Stimulated activated CD4-positive, alpha-beta T cell treated with anti-CD3 and anti-CD28 coated beads, TNF-alpha, amount 100 ng/mL, for 24 hours (primary cell): ENCODE measurements at places on chromosomes 7 and 10.

- no peak for DNase-seq
Observed at GRCh38 chr7:43444711-43445578, 138.0 kb upstream of the STK17A start.

DNA sequence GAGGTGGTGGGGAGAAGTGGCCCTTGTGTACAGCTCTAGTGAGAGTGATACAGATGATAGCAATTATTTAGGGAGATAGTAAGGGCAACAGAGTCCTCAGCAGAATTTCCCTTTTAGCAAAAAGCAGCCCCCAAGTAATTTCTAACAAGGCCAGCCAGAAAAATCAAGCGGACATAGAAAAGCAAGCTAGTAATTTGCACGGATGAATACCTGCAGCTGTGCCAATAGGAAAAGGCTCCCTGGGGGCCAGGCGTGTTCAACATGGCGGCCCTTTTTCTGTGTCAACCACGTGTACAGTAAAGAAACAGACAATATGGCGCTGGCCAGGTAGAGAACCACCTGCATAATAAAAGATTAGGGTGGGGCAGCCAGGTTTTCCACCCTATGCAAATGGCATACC, 7.4 kb downstream of the MCM10 start:
- no peak for DNase-seq

DNA sequence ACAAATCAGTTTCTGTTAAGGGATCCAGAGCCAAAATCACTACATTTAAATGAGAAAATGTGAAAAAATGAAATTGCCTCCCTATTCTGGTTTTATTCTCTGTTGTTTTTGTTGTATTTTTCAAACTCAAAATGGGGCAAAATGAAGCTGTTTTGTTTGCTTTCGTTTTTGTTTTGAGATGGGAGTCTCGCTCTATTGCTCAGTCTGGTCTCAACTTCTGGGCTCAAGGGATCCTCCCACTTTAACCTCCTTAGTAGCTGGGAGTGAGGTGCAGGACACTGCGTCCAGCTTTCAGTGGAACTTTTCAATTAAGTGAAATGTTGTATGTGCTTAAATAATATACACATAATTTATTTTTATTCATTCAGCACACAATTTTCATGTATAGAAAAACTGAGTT, 205.0 kb downstream of the SORCS1 start:
- no peak for DNase-seq

GRCh38 chr7:157012113-157012547, 1.7 kb upstream of the MNX1 start:
- no peak for DNase-seq

DNA sequence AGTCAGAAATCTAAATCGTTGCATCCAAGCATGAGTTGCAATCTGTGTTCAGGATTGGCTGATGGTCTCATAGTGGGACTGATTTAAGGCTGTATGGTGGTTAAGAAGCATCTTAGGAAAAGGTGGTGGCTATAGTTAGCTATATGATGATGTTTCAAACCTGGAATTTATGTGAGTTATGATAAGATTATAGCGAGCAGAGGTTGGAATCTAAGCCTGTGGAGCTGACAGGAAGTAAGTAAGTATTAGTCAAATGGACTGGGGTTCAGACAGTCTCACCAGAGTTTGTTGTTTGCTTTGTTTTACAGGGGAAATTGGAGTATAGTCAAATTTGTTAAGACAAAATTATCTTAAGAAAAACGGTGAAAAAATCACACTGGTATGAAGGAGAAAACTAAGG, 56.7 kb downstream of the ANKRD7 start:
- DNase-seq = no peak

DNA sequence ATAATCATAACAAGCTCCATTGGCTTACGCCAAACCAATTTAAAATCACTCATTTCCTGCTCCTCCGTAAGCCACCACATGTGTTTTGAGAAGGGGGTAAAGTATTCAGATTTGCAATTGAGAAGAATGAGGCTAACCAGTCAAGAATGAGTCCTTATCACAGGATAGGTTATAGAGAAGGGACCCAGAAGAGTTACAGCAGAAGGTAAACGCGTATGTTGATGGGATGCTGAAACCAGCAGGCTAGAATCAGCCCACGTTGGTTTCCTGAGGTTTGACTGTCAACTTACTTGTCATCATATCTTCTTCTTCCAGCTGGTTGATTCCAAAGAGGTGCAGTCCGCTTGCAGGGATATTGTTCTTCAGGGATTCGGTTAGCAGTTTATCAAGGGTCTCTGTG, 64.1 kb upstream of the TM9SF3 start:
- no peak for DNase-seq
